ENCODE measurements at places on chromosomes 4 and X.
A peak's percentile ranks its signal among the peaks of the same experiment; 100 is the strongest.

DNA sequence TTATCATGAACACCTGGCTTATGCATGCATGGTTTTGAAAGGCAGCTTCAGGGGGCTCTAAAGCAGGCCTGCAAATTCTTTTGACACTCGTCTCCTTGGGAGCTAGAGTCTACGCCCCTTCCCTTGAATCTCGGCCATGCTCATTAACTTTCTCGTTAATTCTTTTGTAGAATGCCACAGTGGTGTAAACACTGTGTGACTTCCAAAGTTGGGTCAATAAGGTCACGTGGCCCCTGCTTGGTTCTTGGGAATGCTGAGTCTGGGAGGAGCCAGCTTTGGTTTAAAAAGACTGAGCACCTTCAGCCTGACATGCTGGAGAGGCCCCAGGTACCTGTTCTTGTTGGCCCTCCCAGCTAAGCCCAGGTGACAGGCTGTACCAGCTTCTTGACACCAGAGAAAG lies 228.4 kb downstream of the DHRSX start:
- DNase-seq: no peak

DNA sequence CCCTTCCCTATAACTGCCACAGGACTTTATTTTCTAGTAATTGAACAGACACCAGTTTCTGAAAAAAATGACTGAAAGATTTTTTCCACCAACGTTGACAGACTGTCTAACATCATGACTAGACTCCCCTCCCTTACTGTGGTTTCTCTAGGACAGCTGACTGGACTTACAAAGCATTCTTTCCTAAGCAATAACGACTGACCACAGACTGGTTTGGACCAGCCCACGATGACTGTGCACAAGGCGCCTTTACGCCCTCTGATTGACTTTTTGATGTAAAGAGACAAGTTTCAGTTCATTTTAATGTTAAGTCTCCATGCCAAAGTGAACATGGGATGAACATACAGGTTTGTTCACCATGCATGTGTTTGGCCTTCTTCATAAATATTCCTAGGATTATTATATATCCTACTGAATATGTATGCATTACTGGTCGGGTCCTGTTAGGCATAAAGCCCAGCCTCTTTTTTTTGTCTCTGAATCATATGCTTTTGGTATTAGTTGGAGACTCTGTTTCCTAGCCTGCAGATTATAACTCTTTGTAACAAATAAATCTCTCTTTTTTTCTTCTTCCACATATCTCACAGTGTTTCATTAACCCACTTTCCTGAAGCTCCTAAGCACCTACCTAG lies 50.5 kb upstream of the UGT2B4 start:
- DNase-seq: no peak

- peak; percentile 44 for DNase-seq
Observed at GRCh38 chr4:88308587-88308986, 24.2 kb upstream of the PPM1K start.

GRCh38 chr4:5052204-5052702 lies 973 bp downstream of the STK32B start:
- DNase-seq: no peak

DNA sequence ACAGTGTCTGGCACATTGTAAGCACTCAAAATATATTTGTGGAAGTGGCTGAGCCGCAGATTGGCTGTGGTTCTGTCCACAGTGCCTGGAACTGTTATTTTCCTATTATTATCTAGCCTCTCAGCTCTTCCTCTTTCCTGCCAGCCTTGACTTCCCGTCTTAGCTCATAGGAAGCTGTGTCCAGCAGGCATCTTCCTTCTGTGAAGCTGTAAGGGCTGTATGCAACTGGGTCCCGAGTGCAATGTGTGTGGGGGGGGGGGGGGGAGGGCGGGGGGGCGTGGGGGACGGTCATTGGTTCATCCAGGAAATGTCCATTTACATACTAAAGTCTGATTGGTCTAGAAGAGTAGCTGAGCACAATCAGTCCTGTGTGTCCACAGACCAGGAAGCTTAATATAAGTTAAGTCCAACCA lies 210.7 kb downstream of the PDGFRA start:
- DNase-seq: peak; percentile 84

- peak; percentile 84 for DNase-seq
Observed at GRCh38 chrX:118974088-118974907, at the start of gene LONRF3. TSS of gene LONRF3 (plus strand) at chrX:118974618. CDS start at chrX:118974781, 163 bp downstream.

DNA sequence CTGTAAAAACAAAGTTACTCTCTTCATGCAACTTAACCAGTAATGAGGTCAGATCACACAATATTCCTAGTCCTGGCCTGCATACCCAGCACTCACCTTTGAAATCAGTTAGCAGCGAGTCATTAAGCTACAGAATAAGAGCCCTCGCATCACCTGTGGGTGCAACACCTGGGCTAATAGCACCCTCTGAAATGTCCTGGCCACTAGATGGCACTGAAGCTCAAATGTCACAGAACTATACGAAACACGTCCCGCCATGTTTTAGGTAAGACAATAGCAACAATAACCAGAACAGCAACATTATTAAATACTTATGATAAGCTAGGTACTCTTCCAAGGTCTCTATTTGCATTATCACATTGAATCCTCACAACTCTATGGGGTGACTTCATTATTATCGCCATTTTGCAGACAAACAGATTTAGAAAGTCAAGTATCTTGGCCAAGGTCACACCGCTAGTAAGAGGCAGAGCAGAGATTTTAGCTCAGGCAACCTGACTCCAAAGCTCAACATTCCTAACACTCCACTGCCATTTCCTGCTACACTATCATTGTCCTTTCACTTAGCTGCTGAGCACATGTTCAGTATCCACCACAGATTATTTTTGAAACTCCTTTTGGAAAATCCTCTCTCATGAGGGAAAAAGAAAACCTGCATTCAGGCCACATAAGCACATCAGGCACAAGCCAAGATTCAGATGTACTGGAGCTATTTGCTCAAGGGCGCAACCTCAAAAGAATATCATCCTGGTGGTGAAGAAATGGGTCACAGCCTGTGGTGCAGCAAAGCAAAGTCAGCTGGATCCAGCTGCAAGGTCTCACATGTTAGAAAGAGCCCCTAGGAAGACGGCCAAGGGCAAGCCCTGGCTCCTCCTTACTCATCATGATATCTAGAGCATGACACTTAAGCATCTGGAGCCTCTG lies 59.5 kb upstream of the KDR start:
- peak; percentile 2 for DNase-seq

- DNase-seq: no peak
Observed at GRCh38 chr4:163157157-163157556, 9.5 kb downstream of the NAF1 start.

GRCh38 chrX:16143968-16144367 lies 20.6 kb downstream of the GRPR start:
- DNase-seq: no peak

- DNase-seq: peak; percentile 86
Observed at GRCh38 chr4:6974138-6974848, 64.7 kb downstream of the TBC1D14 start.

DNA sequence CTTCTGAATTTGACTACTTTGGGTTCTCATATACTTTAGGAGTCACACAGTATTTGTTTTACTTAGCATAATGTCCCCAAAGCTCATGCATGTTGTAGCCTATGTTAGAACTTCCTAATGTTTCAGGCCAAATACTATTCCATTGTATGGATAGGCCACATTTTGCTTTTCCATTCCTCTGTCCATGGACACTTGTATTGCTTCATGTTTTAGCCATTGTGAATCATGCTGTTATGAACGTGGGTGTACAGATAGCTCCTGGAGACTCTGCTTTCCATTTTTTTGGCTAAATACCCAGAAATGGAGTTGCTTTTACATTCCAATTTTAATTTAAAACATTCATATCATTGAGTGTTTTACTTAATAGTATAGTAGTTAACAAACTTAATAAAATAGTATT lies 54.5 kb downstream of the HTT start:
- no peak for DNase-seq

GRCh38 chr4:124537971-124538370 lies 174.6 kb downstream of the ANKRD50 start:
- no peak for DNase-seq

GRCh38 chr4:5378002-5378401 lies 326.7 kb downstream of the STK32B start:
- DNase-seq: no peak

GRCh38 chrX:12804655-12805054 lies 13.4 kb downstream of the PRPS2 start:
- no peak for DNase-seq

GRCh38 chr4:185735866-185736400 lies 76.1 kb downstream of the SORBS2 start:
- DNase-seq: peak; percentile 53

- DNase-seq: no peak
Observed at GRCh38 chr4:129966175-129966574, 870.2 kb downstream of the C4orf33 start.

- no peak for DNase-seq
Observed at GRCh38 chr4:141416219-141416618, 195.5 kb downstream of the ZNF330 start.

DNA sequence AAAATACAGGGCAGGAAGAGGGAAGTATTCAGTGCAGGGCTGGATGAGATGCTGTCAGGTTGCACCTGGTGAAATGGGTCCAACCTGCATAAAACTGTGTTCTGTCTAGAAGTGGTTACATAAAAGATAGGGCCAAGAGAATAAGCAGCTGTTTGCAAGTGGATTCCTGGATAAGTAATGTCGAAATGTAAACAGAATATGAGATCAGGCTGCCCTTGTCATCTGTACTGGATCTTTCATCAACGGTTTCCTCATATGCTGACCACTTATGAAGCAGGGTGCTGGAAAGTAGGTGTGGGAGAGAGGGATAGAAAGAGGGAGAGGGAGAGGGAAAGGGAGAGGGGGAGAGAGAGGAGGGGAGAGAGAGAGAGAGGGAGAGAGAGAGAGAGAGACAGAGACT lies 349.8 kb upstream of the CPEB2 start:
- no peak for DNase-seq

DNA sequence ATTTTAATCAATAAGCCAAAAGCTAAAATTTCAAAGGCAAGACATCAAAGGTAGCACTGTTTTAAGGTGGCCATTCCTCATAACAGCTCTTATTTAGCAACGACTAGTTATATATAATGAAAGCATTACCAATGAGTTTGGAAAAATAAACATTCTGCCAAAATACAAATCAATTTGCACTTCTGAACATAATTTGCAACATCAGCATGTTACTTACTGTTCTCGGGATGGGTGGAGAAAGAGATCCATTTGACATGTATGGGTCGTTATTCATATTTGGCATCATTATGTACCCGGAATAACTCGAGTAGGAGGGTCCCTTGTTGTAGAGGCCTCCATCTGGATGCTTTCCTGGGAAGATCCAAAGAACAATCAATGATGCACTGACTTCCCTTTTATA lies 5.4 kb downstream of the LEF1 start:
- DNase-seq: no peak

- DNase-seq: no peak
Observed at GRCh38 chrX:21382715-21383114, 8.5 kb downstream of the CNKSR2 start.

- DNase-seq: no peak
Observed at GRCh38 chr4:101037249-101037648, 310.1 kb downstream of the PPP3CA start.

GRCh38 chrX:69321789-69322188 lies 156.5 kb upstream of the PJA1 start:
- no peak for DNase-seq

DNA sequence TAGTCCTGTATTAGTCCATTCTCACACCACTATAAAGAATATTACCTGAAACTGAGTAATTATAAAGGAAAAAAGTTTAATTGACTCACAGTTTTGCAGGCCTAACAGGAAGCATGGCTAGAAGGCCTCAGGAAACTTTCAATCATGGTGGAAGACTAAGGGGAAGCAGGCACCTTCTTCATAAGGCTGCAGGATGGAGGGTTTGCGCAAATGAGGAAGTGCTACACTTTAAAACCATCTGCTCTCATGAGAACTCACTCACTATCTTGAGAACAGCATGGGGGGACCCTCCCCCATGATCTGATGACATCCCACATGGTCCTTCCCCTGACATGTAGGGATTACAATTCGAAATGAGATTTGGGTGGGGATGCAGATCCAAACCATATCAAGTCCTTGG lies 12.1 kb upstream of the MAGEA11 start:
- DNase-seq: no peak

DNA sequence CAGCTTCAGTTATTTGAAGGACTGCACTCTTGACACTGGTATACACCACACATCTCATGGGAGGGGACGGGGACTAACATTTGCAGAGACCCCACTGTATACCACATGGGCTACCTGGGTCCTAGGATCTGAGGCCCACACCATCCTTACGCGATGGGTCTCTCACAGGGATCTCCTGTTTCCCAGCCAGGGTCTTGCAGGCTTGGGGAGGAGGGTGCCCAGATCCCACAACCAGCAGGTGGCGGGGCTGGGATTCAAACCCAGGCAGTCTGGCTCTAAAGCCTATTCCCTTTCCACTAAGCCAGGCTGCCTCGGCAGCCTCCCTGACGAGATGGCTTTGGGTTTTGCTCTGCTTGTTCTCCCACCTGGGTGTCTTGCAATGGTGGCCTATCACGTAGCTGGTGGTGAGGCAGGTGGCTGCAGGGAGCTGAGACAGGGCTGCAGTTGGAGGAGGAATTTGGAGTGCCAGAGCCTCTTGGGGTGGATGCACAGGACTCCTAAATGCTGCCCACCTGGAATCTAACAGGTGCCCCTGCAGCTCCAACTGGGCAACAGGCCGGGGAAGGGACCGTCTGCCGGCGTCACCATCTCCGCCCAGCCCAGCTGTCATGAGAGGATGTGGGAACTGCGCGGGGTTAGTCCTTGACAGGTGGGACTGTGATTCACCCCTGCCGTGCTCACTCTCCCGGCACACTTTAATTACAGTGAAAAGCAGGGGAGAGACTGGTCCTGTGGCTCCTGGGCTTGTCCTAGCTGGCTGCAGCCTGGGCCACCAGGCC lies 110.7 kb downstream of the PSAPL1 start:
- DNase-seq: peak; percentile 2

DNA sequence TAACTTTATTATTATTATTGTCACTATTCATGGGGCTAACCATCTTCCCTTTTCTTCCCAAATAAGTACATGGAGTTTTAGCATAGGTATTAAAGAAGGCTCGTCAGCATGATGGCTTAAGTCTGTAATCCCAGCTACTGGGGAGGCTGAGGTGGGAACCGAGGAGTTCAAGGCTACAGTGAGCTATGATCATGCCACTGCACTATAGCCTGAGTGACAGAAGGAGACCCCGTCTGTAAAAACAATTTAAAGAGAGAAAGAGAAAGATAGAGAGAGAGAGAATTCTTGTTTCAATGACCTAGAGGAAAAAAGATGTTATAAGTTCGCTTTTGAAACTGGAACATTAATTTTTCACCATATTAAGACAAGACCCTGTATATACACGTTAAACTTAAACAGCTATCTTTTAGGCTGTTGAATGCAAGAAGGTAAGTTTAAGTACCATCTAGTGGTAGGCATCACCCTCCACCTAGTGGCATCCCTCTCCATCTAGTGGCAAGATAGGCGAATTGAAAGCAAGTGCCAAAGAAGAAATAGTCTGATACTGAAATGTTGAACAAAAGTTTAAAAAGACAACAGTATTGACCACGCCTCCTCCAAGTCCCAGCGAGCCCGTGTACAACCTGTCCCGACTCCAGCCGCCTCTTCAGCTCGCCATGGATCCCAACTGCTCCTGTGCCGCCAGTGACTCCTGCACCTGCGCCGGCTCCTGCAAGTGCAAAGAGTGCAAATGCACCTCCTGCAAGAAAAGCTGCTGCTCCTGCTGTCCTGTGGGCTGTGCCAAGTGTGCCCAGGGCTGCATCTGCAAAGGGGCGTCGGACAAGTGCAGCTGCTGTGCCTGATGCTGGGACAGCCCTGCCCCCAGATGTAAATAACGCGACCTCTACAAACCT lies 26.0 kb upstream of the YTHDC1 start:
- peak; percentile 67 for DNase-seq

Data from suppressor macrophage treated with lipopolysaccharide for 1 hour (primary cell).